Cortex of kidney (tissue), 1 donor: ENCODE measurements at places on chromosomes 3 and 15.

GRCh38 chr3:168077091-168077490, 18.6 kb downstream of the GOLIM4 start:
- no peak for DNase-seq

GRCh38 chr15:65266469-65266868, 20.2 kb downstream of the PARP16 start:
- no peak for DNase-seq

- DNase-seq = no peak
Measured at GRCh38 chr15:80533790-80534333, 129.7 kb downstream of the ARNT2 start.

DNA sequence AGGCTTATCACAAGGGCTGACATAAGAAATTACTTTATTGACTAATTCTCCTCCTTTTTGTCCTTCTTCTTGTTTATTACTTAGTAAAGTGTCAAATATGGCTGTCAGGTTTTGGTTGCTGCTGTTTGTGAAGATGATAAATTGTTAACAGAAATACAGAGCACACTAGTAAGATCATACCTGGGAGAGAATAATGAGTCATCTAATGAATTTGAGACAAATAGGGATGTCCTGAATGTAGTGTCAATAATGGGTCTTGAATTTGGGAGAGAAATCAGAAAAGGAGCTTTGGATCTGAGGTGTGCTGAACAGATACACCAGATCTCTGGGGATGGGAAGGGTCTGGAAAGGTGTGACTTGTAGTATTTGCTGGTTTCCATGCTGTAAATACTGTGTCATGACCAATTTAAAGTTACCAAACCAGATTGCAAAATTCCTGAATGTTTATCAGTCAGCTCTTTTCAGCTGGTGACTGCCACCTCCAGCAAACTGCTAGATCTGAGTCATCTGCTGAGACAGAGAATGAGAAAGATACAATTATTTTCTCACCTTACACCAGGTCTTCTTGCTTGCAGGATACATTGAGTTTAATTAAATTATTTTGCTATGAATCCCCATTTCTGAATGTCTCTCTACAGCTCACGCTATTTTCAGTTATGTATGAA, 76.7 kb upstream of the SATB1 start:
- no peak for DNase-seq

GRCh38 chr3:37794646-37795045, 67.0 kb upstream of the CTDSPL start:
- DNase-seq = no peak

DNA sequence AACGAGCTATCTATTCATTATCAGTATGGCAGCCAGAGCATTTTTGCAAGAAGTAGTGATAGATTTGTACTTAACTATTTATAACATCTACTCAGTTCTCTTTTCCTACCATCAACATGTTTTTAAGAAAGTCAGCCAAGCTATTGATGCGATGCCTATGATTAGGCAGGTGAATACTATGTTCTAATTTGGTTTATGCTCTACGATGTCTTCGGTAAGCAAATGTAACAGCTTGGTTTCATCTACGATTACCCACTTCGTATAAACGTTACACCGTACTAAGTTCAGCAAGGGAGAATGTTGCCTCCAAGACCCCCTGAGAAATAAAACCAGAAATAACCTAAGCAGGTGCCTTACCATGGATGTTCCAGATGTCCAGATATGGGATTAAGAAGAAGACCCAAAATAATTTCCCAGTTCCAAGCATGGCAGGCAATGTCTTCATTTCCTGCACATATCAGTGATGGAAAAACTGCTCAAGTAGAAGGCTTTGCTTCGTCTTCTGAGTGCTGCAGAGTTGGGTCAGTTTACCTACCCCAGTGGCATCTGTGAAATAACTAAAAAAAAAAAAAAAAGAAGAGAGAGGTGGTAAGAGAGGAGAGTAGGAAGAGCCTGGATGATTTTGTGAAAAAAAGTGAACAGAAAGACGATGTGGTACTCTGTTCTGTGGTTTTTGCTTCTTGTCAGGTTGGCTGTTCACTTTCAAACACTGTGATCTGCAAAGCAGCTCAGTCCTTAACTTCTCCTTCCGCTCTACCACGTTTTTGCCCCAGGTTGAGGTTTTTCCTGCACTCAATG, at the start of gene BTLA:
BTLA (minus strand) TSS at position 559 of the 798 bp plus-strand sequence; CDS start at position 445, 114 bp downstream.
- no peak for DNase-seq

DNA sequence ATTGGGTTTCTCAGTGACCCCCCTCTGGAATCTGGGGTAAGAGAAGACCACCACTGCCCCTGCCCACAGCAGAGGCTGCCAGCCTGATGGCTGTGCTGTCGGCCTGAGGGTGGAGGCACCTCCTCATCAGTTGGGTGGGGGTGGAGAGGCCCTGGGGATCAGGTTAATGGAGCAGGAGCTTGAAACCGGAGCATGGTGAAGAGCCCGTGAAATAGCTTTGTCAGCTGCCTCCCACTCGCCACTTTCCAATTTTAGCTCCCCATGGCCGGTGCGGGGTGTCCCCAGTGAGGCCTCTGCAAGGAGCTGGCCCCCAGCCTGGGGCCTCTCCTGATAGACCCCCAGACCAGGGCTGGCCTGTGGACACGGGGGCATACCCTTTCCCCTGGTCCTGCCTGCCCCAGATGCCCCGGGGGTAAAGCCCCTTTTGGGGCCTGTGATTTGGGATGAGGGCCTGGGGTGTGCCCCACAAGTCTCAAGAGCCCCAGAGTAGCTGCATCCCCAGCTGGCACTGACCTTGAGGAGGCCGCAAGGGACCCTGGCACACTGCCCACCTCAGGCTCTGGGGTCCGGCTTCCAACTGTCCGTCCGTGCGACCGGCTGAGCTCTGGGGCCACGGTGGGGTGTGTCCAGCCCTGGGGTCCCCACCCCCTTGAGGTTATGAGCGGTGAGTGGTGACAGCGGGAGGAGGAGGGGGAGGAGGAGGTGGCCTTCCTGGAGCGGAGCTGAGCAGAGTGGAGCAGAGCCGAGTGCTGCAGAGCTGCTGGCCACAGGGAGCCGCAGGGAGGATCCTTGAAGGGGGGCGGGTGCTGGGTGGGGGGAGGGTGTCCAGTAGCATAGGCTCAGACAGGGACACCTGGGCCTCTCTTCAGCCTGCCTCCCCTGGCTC, at the start of gene HHATL:
HHATL (minus strand) TSS at position 733 of the 886 bp plus-strand sequence. CDS start 1,972 bp downstream, outside the sequence.
- DNase-seq = no peak

GRCh38 chr3:128408012-128408692, 58.5 kb downstream of the DNAJB8 start:
- no peak for DNase-seq

DNA sequence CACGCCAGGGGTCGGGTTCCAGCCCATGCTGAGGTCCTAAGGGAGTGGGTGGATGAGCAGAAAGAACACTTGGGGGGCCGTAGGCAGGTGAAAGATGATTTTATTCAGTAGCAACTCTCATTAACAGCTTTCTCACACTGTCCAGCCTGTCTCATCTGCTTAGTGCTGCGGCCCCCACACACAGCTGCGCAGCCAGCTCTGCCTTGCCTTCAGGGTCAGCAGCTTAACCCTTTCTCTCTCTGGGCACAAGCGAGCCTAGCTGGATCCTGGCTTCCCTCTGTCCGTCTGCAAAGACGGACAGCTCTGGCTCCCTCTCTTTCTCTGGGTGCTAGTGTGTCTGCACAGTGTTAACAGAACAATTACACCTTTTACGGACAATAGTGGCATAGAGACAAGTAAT, 21.3 kb downstream of the NPAP1 start:
- DNase-seq = no peak

DNA sequence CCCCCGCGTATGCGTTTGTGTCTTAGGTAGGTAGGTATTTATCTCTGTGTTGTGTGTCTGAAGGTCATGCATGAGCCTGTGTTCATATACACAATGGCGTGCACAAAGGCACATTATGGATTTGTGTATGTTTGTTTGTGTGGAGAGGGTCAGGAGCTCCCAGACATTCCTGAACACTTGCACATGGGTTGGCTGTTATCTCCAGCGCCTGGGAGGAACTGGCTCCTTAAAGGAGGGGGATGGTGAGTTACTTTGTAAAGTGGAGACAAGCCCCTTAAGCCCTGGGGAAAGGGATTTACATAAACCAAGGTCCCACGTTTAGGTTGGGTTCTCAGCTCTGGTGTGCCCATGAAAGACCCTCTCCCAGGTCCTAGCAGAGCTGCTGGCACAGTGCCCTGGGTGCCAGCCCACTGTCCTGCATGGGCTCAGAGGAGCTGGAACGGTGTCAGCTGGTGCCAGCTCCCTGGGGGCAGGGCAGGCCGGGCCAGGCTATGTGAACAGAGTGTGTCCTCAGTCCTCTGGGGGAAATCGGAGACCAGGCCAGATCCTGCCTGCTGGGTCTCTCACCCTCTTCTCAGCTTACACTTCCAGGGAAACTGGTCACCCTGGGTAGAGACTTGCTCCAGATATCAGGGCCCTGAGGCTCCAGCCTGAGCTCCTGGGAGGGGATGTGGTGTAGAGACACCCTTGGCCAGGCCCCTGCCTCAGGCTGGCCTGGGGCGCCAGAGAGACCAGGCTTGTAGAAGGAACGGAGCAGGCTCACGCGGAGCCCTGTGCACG, 25.1 kb downstream of the SNX33 start:
- DNase-seq = no peak

DNA sequence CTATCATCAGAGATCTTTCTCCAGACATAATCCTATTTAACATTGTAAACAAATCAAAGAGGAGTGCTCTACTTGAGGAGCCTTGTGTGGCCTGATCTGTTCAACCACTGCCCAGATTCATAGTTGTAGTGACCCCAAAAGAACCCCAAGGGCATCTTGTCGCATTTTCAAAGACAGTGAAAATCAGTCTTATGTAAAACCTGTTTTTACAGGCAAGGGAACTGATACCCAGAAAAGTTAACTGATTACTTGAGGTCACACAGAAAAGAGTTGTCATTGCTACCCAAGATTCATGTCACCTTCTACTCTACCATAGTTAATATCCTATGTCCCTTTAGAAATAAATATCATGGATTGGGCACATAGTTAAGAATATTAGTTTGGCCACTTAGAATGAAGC, 40.5 kb upstream of the ARPP21 start:
- no peak for DNase-seq

DNA sequence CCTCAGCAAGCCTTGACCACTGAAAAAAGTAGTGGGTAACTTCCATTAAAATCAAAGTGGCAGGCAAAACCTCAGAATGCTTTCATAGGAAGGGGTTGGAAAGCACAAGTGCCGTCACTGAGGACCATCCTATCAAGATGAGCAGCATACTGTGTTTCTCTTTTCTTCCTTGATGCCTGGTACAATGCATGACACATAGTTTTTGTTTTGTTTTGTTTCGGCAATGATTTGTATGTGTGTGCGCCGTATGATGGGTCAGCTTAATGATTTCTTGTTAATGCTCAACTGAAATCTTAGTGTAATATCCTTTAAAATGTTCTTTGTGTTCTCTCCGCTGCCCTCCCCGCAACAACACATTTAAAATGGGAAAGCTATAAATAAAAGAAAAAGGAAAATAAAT, 476.4 kb upstream of the KCNMB2 start:
- no peak for DNase-seq

- DNase-seq = no peak
Measured at GRCh38 chr3:26984416-26985390, 362.1 kb downstream of the LRRC3B start.

DNA sequence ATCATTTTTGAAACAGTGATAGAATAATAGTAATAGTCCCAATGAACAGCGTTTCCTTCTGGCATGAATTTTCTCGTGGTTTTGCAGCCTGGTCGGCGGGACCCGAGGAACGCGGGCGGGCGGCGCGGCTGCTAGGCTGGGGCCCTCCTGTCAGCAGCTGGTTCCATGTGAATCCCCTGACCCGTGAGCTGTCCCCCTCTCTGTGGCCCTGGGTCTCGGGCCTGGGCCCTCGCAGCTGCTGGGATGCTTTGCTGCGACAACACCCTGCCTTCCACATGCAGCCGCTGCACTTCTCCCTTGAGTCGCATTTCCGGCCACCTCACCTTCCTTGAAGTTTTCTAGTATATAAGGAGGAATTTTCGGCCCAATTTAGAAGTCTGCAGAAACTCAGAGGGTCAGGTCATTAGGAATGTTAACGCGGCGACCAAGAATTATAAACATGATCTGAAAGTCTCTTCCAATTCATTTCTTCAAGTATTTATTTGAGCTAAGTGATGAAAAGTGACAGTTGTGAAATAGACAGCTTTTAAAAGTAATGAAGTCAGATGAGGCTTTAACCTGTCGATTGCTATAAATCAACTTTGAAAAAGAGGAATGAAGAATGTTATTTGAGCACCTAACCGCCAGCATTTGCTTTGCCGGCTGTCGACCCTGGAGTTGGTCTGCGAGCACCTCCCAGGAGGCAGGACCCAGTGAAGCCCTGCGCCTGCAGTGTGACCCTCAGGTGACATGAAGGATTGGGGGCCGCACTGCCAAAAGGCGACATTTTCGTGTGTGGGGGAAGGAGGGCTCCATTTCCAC, 27.7 kb downstream of the NR2F2 start:
- DNase-seq = no peak

DNA sequence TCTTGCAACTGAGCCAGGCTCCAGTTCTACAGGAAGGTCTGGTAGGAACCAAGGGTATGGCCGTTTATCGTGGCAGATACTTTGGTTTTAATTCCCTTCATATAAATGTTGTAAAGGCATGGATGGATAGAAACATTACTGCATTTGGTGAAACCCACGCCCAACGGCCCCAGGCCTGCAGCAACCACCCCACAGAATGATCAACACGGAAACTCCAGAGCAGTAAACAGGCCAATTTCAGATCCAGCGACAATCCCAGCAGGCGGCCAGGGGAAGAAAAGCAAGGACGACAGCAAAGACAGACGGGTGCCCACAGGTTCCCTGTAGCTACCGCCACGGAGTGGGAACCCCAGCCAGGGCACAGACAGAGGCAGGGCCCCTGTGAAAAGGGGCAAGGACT, 32.6 kb upstream of the PCSK6 start:
- no peak for DNase-seq

DNA sequence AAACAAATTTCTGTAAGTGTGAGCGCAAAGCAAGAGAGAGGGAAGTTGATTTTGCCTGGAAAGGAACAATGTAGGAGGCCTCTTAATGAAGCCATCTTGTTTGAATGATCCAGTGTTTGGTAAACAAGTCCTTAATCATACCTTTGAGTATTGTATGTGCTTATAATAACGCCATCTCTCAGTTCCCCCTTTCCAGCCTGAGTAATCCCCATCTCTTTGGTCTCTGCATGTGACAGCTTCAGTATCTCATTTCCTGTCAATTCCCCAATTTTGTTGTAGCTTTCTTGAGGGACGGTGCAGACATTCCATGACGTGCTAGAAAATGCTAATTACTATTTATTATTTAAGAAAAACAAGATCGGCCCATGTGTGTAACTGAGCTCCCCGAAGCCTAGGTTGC, 349.3 kb upstream of the NR2F2 start:
- DNase-seq = no peak

- DNase-seq = no peak
Measured at GRCh38 chr3:197458179-197458707, 97.5 kb downstream of the BDH1 start.

GRCh38 chr3:192920411-192920810, 2.8 kb upstream of the MB21D2 start:
- DNase-seq = no peak
